ENCODE measurements at places on chromosomes 1 and 21.

DNA sequence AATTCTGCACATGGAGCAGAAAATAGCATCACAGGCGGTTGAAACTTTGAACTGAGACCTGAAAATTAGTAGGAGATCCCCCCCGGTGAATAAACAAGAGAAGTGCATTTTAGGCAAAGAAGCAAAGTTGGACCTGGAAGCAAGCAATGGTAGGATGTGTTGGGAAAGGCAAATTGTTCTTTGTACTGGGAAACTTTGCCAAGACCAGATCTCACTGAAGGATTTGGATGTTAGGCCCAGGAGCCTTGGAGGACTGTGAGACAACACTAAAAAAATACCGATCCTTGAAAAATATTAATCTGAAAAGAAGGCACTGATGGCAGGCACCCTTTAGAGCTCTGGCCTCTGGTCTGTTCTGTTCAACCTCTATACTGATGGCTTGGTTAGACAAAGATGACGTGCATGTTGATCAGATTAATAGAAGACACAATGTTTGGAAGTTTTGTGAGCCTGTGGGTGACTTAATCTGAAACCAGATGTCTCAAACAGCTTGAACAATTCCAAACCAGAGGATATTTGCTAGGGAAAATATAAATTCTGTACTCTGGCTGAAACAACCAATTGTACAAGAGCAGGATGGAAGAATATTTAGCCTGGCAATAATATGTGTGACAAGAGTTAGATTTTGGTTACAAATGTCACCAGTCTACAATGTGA is 108.4 kb downstream of the ROR1 start:
- no peak for DNase-seq

DNA sequence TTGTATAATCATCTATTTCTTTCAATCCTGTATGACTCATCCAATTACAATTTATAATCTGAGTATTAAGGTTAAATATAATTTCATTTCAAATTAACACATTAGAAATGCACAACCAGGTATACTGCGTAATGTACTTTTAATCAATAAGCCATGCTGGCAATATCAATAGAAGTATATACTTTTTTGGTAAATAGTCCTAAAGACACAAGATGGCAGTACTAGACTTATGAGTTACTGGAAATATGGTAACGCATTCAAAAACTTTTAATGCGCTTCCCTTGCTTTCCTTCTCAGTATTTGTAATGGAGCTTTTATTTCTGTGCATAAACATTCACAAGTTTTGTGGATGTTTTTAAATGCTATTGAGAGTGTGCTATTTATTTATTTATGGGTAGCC is 1162.0 kb upstream of the TMPRSS15 start:
- DNase-seq, result no peak

DNA sequence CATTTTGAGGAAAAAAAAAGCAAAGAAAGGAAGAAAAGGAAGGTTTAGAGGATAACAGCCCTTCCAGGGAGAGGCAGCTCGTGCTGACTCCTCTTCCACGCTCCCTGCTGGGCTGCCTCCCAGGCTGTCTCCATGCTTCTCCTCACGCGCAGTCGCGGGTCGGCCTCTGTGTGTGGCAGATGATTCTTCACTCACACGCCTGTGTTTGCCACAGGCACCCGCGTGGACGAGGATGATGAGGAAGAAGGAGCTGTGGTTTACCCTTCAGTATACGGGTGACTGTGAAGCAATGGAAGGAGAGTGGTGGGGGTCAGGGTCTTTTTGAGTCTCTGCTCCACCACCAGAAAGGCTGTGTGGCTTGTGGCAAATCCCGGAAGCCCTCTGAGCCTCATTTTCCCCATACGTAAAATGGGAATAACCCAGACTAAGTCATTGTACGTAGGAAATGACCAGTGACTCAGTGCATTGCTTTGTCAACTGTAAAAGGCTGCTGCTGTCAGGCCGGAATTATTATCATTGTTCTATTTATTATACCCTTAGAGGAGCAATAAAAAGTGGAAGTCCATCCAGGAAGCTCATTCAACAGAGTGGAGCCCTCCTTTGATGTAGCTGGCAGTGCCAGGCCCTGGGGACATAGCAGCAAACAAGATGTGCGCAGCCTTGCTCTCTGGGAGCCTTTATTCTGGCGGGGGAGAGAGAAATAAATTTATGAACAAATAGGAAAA is 11.9 kb upstream of the SH2D2A start:
- no peak for DNase-seq

DNA sequence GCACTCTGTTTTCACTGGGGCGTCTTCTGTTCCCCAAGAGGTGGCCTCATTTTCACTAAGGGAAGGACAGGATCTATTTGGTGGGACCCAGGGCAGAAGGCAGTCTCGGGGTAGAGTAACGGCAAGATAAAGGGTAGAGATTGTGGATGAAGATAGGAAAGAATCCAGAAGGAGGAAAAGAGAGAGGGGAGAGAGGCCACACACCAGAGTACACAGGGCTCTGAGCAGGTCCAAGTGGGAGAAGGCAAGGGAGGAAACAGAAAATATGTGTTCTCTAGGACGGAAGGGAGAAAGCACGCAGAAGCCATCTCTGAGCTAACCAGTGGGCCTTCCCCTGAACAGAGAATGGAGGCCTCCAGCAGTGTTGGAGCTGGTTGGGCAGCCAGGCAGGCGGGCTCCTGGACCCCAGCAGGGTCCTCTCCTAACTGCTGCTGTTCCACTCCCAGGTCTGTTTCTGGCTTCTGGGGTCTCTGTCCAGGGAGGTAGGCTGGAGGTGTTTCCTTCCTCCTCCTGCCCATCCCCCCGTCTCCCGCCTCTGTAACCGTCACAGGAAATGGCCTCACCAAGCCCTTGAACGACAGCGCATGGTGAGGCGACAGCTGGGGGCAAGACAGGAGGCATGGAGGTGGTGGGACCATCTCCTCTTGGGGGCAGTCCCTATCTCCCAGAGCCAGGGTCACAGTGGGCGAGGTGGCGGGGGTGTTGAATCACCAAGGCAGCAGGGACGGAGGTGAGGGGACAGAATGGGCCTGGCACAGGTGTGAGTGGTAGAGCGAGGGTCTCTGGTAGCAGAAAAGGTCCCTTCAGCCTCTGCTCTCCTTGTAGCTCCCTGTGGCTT is 649 bp downstream of the PTPN7 start:
- DNase-seq, result no peak

DNA sequence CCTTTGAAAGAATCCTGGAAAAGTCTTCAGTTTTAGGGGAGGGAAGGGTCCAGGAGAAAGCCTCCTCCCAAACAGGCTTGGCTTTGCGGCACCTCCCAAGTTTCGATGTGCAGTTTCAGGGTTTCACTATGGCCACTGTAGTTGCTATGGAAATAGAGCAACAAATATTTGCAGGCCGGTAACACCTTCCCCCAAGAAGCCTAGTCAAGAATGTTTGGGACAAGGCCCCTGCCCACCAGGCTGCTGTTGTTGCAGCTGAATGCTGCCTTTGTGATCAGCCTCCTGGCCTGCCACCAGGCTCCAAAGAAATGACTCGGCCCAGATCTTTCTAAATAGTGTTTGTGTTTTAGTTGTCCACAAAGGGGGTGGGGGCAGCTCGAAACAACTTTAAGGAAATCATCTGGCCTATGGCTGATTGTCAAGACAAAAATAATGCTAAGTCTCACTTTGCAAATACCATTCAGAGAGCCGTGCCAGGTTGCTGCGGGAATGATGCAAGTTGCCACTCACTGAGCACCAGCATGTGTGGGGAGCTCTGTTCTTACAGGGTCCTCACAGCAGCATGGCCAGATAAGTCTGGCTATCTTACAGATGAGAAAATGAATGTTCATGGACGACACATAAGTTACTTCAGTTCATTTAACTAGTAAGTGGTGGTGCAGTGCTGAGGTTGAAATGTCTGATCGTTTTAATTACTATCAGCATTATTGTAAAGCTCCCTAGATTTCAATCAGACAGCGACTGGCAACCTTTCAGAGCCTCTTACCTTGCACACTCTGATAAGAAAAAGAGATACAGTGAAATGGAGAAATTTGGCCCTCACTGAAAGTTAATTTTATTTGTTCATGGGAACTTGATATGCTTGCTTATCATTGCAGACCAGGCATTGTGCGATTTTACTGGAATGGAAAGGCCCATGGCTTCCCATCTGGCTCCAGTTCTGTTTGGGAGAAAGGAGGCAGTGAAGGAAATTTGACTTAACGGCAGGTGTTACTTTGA is 91.2 kb upstream of the JUN start:
- peak; percentile 86 for DNase-seq

- no peak for DNase-seq
Measured at GRCh38 chr1:25959611-25960010, 38.3 kb downstream of the PAFAH2 start.

GRCh38 chr1:183034682-183035081 is 11.5 kb downstream of the LAMC1 start:
- no peak for DNase-seq

GRCh38 chr1:98322086-98322485 is 339.4 kb upstream of the SNX7 start:
- DNase-seq, result no peak

DNA sequence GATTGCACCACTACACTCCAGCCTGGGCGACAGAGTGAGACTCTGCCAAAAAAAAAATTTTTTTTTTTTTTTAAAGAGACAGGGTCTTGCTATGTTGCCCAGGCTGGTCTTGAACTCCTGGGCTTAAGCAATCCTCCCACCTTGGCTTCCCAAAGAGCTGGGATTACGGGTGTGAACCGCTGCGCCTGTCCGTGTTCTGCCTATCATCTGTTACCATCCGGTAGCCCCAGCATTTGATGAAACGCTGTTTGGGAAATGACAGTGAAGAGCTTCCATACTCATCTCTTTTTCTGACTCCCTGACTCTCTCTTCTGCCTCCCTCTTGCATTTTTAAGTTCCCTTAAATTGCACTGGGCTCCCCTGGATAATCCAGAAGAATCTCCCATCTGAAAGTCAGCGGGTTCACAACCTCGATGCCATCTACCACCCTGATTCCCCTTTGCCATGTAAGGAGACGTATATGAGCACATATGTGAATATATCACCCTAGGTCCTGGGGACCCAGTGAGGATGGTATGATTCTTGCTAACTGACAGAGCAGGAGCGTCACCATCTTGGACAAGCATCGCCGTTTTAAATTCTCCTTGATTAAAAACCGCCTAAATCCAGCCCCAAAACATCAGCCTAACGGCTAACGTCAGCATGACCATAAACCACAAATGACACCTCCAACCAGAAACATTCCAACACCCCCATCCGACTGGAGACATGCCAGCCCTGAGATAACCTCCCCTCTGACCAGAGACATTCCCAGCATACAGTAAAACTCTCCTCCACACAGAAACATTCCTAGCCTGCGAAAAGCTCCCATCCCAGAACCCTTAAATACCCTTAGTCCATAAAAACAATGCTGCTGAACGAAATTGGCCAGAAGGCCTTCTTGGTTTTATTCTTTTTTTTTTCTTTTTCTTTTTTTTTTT is 12.4 kb downstream of the TNFRSF8 start:
- DNase-seq, result no peak

GRCh38 chr1:93257889-93258288 is 77.4 kb downstream of the CCDC18 start:
- DNase-seq, result no peak

DNA sequence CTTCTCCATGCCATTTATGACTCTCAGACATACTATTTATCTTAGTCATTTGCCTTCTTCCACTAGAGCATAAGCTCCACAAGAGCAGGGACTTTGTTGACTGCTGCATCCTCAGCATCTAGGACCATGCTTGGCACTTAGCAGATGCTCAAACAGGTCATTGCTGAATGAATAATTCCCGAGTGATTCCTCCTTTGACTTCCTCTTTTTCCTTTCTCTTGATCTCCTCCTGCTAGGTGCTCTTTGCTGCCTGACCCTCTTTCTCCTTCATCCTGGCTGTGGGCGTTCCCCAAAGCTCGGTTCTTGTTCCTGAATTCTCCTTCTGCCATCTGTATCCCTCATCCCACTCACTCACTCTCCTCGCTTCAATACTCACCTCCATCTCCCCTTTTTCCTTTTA is 23.5 kb downstream of the SYT6 start:
- no peak for DNase-seq

DNA sequence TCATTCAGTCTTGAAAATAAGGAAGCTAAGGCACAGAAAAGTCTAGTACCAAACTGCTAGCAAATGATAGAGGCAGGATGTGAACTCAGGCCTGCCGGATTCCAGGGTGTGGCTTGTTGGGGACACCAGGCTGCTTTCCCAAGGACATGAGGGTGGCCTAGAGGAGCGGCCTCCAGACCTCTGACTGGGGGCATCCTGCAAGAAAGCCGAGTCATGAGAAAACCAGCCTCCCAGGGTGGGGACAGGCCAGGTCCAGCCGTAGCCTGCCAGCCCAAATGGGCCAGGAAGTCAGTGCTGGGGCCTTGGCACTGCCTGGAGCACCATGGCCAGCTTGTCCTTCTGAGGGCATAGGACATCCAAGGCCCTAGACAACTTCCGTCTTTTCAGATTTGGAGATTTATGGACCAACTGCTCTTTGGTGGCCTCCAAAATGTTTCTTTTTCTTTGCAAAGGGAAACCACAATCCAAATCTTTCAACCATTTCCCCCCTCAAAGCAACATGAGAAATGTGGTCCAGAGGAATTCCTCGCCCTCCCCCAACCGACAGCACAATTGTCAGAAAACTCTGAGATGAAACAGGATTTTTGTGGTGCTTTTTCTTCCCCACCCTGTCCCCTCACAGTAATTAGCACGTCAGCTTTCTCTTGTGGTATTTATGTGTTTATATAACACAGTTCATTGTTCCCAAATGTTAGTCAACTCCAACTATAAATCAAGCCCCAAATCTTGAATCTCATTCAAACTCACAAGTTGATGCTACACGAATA is 212.3 kb downstream of the KAZN start:
- no peak for DNase-seq

DNA sequence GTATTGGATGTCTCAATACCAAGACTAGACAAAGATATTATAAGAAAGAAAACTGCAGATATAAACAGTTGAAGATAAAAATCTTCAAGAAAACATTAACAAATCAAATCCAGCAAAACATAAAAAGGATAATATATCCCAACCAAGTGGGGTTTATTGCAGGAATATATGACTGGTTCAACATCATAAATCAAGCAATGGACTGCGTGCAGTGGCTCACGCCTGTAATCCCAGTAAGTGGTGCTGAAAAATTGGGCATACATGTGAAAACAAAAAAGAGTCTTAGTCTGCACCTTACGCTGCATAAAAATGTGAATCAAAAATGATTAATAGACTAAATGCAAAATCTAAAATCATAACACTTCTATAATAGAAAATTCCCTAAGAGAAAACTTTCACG is 112.9 kb upstream of the PDE4B start:
- DNase-seq, result no peak

DNA sequence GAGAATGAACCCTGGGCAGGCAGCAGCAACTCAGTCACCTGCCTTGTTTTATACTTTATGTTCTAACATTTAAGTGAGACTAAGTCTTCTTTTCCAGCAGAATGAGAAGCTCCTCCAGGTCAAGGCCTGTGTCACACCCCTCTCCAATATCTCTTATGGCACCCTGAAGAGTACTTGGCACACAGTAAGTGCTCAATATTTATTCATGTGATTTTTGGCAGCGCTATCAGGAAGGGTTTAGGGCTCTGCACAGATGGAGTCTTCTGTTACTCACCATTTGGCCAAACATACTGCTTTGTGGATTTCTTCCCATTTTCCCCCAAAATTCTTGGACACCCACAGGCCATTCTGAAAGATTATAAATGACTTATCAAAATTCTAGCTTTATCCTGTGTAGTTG is 43.8 kb upstream of the MYBPHL start:
- DNase-seq, result no peak

Data from NCI-H2171 treated with DMSO at 0.1 percent for 48 hours (cell line).